ENCODE measurements at places on chromosomes 6 and 20. TPM values are rescaled to one million over a fixed set of nuclear protein-coding genes. Genes with fewer than 3 reads are reported as not detected.

DNA sequence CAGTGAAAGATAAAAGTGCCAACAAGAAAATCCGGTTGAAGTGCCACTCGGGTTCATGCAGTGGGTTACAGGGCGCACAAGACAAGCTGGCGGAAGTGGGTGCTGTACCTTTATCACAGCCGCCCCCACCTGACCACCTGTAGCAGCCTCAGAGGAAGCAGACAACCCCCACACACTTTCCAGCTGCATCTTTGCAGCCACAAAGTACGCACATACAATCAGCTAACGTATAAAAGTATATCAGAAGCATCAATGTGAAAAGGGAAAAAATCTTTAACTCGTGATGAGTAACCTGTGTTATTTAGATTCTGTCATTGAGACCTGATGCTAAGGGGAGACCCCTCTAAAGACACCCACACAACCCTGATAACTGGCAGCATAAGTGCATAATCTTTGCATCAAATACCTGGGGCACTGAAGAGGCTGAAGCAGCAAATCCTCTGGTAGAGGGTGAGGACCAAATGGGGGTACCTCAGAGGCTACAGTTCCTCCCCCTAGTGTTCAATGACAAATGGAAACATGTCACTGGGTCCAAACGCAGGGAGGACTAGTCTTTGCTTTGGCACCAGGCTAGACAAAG, 22.1 kb downstream of the BACH2 start:
- no peaks in the 10 kb centered on the region for H3K36me3 ChIP-seq
- no peak overlapping the region for H3K4me3 ChIP-seq
- H3K4me1 ChIP-seq = no peaks in the 10 kb centered on the region
- H3K27ac ChIP-seq = no peak overlapping the region
- H3K27me3 ChIP-seq = no peaks in the 10 kb centered on the region

DNA sequence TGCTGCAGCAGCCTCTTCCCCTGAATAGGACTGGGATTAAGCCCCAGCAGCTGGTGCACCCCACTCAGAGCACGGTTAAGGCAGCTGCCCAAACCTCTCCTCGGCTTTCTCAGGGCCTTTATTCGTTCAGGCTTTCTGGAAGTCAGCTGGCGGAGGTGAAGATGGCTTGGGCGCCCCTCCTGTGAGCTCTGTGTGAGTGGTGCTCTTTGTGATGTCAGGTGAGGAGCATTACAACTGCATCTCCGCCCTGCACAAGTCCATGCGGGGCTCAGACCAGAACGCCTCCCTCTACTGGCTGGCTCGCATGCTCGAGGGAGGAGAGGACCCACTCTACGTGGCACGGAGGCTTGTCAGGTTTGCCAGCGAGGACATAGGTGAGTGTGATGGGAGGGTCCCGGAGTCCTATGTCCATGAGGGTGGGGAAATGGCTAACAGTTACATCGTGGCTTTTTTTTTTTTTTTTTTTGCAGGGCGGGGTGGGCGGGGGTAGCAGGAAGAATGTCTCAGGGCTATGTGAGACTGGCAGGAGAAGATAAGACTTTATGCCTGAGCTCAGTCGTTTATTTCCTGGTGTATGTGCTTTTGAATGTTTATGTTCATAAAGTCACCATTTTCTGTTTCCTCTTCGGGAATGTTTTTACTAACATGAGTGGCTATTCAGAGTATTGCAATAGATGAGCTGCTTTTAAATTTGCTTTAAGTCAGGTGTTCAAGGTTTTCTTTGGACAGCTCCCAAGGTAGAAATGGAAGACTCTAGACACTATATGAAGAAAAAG, 18.2 kb downstream of the WRNIP1 start:
- H3K27ac ChIP-seq = peak overlapping the region; percentile 58
- H3K27me3 ChIP-seq = no peaks in the 10 kb centered on the region
- peak; percentile 66 for DNase-seq
- peaks cover 6% of the 10 kb centered on the region for H3K4me1 ChIP-seq
- peaks cover 85% of the 10 kb centered on the region for H3K36me3 ChIP-seq

GRCh38 chr6:145480024-145480423, 255.3 kb downstream of the EPM2A start:
- DNase-seq = no peak
- H3K36me3 ChIP-seq = no peaks in the 10 kb centered on the region
- H3K4me3 ChIP-seq = no peak overlapping the region
- no peaks in the 10 kb centered on the region for H3K27me3 ChIP-seq
- no peak overlapping the region for H3K27ac ChIP-seq

DNA sequence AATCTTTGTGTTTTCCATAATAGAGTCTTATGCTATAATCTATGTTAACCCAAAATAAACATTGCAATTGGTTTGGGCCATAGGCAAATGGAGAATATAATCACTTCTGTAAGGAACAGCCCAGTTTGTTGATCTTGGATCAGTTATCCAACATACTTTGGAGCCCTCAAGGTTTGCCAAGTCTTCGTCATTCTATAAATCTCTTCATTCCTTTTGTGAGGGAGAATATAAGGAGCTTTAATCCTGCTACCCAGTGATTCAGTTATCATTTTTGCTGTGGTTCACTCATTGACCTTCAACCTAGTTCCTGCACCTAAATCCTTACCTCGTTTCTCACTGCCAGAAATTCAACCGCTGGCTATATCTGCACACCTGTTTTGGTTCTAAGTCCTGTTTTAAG, 500.3 kb upstream of the PTCHD4 start:
- H3K36me3 ChIP-seq = no peaks in the 10 kb centered on the region
- DNase-seq = no peak
- H3K27ac ChIP-seq = no peak overlapping the region
- H3K27me3 ChIP-seq = no peaks in the 10 kb centered on the region
- H3K4me3 ChIP-seq = no peak overlapping the region
- no peaks in the 10 kb centered on the region for H3K4me1 ChIP-seq

DNA sequence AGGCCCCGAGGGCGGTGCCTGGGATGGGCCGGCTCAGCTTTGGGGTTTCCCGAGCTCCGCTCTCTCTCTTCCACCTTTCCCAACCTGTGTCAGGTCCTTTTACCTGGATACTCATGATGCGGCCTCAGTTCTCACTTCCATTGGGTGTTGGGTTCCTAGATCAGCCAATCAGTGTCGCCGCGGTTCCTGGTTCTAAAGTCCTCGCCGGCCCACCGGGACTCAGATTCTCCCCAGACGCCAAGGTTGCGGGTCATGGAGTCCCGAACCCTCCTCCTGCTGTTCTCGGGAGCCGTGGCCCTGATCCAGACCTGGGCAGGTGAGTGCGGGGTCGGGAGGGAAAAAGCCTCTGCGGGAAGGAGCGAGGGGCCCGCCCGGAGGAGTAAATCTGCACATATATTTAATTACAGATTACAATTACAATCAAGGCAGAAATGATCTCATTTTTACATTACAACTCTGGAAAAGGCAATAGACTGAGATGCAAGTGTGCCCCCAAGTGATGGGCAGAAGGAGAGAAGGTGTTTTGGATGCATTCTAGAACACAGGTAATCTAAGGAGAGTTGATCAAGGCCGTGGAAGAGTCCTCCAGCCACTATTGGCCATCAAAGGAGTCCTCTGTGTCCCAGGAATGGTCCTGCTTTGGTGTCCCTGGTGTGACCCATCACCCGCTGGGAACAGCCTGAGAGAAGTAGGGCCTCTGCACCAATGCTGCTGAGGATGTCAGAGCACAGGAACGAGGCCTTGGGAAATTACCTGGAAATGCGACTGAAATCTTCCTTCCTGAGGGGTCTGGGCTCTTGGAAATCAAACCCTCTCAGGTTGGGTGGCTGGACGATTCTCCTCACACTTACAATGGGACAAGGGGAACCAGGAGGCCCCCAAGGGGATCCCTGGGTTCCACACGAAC, 34.7 kb upstream of the MICB start:
- H3K27me3 ChIP-seq = no peaks in the 10 kb centered on the region
- H3K4me3 ChIP-seq = peak overlapping the region; percentile 56
- H3K4me1 ChIP-seq = peaks cover 16% of the 10 kb centered on the region
- no peaks in the 10 kb centered on the region for H3K36me3 ChIP-seq
- DNase-seq = peak; percentile 93

DNA sequence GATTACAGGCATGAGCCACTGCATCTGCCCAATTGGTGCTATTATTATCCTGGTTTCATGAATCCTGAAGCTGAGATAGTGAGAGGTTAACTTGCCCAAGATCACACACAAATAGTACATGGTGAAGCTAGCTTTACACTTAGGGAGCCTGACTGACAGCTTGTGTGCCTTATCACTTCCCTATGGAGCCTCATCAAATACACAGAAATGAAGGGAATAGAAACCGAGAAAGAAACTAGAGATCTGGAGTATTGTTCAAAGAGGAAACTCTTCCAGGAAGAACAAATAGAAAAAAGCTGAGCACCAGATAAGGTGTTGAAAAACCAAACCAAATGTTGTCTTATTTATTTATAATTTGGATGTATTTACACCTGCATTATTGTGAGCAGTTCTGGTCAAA, 155.0 kb upstream of the CITED2 start:
- no peak overlapping the region for H3K27ac ChIP-seq
- H3K36me3 ChIP-seq = no peaks in the 10 kb centered on the region
- no peaks in the 10 kb centered on the region for H3K27me3 ChIP-seq
- H3K4me1 ChIP-seq = peaks cover 13% of the 10 kb centered on the region
- no peak for DNase-seq

GRCh38 chr20:47627540-47627939, 125.9 kb downstream of the NCOA3 start:
- no peak overlapping the region for H3K4me3 ChIP-seq
- H3K4me1 ChIP-seq = no peaks in the 10 kb centered on the region
- H3K27me3 ChIP-seq = no peaks in the 10 kb centered on the region

GRCh38 chr20:4708856-4709255, 12.9 kb upstream of the PRND start:
- no peaks in the 10 kb centered on the region for H3K27me3 ChIP-seq
- no peaks in the 10 kb centered on the region for H3K4me1 ChIP-seq
- no peak overlapping the region for H3K4me3 ChIP-seq
- no peak overlapping the region for H3K27ac ChIP-seq

DNA sequence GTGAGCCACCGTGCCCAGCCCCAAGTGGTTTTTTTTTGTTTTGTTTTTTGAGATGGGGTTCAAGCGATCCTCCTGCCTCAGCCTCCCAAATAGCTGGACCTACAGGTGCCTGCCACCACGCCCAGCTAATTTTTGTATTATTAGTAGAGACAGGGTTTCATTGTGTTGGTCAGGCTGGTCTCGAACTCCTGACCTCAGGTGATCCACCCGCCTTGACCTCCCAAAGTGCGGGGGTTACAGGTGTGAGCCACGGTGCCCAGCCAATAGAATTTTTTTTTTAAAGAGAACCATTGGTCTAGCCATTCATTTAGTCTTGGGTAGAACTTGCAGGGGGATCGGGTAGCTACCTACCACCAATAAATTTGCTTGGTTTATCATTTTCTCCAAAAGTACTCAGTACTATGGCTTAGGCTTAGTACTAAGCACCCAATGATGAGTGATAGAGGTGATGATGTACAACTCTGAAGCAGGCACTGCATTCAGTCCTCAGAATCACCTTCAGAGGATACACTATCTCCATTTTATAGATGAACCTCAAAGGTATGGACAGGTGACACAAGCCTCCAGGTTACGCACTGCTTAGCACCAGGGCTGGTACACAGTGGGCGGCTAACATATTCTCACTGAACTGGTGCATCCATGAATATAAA, 12.9 kb upstream of the C20orf203 start:
- H3K4me3 ChIP-seq = no peak overlapping the region
- H3K27ac ChIP-seq = no peak overlapping the region
- no peak for DNase-seq
- no peaks in the 10 kb centered on the region for H3K27me3 ChIP-seq

DNA sequence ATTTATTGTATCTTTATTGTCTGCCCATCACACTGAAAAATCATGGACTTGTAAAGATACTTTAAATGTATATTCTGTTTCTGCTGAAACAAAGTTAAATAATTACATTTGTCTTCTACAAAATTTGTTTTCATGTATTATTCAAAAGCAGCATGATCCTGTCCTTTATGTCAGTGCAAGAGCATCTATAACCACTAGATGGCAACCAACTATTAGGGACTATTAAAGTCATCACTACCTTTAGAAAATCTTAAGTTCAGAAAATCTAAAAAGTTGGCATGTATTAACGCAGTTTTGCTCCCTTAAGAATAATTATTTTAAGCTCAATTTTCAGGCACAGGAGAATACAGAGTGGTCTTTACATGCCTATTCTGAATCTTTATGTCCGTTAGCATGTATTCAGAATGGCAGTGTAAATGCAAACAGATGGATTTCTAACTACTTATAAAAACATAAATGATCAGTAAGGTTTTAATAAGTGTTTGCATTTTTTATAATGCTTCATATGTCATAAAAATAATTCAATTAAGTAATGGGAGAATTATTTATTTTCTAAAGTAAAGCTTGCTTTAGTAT, 17.8 kb downstream of the TMEM30A start:
- H3K4me1 ChIP-seq = peaks cover 51% of the 10 kb centered on the region
- H3K36me3 ChIP-seq = peaks cover 38% of the 10 kb centered on the region
- no peak for DNase-seq

GRCh38 chr6:47631269-47631772, 67.1 kb upstream of the ADGRF4 start:
- peaks cover 13% of the 10 kb centered on the region for H3K4me1 ChIP-seq
- H3K27ac ChIP-seq = no peak overlapping the region
- no peak for DNase-seq

GRCh38 chr6:21999012-21999528, 297.8 kb downstream of the PRL start:
- peak; percentile 69 for DNase-seq
- no peak overlapping the region for H3K27ac ChIP-seq
- no peak overlapping the region for H3K4me3 ChIP-seq

DNA sequence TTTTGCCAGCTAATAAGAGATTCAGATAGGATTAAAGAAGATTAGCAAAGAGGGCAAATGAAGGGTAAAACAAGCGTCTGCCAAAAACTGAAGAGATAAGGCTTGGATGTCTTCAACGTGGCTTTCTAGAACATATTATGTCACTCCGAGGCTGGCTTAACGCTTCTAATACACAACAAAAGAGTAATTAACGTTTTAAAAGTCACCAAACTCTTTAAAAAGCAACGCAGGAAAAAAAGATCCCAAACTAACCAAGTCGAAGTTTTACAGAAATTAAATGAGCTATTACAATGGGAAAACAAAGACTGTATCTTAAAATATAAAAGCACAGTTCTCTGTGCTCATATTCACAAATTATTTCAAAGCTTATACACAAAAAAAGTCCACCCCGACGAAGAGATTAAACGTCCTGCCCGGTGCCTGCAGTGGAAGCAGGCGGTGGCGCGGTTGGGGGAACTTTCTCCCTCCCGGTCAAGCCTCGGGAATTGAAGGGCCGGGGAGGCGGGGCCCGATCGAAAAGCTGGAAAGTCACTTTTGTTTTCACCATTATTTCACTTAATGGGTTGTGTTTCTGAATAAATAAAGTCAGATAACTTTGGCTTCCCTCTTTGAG, 1.2 kb downstream of the MAK start:
- H3K36me3 ChIP-seq = no peaks in the 10 kb centered on the region
- H3K4me1 ChIP-seq = peaks cover 27% of the 10 kb centered on the region
- peak; percentile 58 for DNase-seq

- H3K4me1 ChIP-seq = peaks cover 47% of the 10 kb centered on the region
- H3K27me3 ChIP-seq = no peaks in the 10 kb centered on the region
- H3K4me3 ChIP-seq = no peak overlapping the region
- peak; percentile 66 for DNase-seq
Measured at GRCh38 chr6:33716379-33716778, 4.9 kb upstream of the UQCC2 start.

ANGPT4 gene
- total RNA-seq = 0.29 TPM

EGFL8 gene
- total RNA-seq = 224 TPM

BFSP1 gene
- 7.1 TPM for total RNA-seq

PAK5 gene
- total RNA-seq = not detected

OPRL1 gene
- total RNA-seq = not detected

IFNGR1 gene
- total RNA-seq = 1.2 TPM
